CD8-positive, alpha-beta memory T cell (primary cell): ENCODE measurements at places on chromosomes 4 and X.

- DNase-seq = no peak
These were observed 99.8 kb upstream of the NOCT start for GRCh38 chr4:138915756-138916155.

- DNase-seq = no peak
These were observed 101.4 kb upstream of the SLITRK2 start for GRCh38 chrX:145716226-145716625.

DNA sequence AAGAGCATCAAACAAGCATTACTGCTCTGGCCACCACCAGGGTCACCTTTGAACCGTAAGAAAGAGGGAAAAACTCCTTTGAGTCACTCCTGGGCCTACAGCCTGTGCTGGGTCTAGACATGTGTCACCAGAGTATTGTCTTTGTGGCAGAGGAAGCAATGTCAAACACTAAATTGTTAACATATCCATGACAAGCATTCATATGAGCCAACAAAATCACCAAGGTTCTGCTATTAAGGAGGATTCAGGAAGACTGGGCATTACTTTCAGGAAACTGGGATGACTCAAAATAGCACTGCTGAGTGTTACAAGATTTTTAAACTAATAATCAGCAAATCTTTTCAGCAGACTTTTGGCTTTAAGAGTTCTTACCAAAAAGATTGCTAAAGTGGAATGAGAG is 28.1 kb downstream of the LGI2 start:
- no peak for DNase-seq

GRCh38 chr4:53349091-53349491 is 16.8 kb downstream of the SCFD2 start:
- DNase-seq = no peak

- no peak for DNase-seq
These were observed 53.1 kb upstream of the SPRY1 start for GRCh38 chr4:123343400-123344041.

DNA sequence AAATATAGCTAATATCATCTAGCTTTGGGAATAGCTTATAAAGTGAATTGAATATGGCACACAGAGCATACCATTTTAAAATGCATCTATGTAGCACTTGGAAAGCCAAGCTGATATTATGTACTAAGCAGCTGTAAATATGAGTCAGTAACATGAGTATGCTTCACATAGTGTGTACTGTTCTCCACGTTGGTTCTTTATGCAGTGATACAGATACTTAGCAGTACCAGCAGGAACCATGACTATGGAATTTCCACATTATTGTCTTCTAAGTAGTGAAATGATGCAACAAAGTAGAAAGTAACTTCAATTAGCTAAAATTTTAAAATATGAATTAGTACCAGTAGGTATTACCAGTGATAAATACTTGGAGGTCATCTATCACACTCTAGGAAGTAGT is 320.1 kb downstream of the BMPR1B start:
- no peak for DNase-seq

DNA sequence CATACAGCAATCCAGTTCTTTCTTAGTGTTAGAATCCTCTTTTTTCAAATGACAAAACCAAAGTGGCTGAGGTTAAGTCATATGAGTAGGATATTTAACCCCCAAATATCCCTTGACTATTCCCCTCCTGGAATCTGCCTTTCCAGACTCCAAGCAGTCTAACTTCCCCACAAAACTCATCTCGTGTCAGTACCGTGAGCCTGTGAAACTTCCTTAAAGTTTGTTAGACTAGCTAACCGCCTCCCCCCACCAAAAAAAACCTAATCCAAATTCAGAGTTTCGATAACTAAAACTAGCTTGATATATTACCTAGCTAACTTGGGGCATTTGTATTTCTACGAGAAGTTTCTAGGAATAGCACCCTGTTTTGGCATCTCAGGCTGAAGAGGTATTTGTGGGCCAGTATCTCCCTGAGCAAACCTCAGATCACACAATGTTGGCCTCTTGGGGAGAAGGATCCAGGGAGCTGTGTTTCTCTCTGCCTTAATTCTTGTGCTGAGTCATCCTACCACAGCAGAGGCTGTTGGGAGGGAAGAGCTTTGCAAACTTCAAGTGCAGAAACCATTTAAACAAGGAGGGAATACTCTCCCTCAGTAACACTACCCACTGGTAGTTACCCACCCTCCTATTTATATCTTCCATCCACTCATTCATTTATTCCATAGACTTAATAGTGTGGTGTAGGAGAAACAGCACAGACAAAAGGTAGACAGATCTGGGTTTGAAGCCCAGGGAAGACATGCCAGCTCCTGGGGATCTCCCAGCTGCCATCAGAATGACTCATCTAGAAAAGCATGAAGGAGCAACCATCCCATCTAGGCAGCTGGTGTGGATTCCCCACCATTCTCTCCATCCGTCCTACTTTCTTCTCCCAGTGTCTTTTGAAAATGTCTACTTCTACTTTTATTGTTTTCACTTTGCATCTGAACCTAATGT is 39.3 kb upstream of the TXK start:
- no peak for DNase-seq

DNA sequence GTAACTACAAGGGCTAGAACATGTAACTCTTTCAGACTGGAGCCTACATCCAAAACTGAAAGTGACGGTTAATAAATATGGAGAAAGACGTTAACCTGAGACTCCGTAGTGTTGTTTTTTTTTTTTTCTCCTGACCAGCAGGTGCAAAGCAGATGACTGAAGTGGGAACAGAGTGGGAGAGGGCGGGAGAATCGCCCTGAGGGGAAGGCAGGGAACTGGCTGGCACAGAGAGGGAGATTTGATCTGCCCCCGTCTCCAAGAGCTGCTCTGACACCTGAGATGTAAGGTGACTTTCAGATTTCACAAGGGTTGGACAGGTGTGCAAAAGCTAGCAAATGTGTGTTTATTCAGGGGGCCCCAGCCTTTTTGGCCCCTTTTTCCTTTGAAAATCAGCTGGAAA is 180.2 kb downstream of the PALLD start:
- no peak for DNase-seq

DNA sequence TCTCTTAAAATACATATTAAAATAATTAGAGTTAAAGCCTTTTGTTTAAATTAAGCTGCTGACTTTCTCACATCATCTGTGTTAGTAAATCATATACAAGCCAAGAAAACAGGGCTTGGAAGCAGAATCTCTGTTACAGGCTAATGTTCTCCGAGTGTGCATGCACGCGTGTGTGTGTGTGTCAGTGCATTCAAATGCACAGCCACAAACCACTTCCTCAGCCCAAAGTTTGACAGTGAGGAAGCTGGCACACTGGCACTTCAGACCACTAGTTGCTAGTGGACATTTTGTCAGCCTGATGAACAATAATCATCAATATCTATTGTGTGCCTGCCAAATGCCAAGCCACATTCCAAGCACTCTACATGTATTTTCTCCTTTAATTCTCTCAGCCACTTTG is 5.6 kb downstream of the MAOB start:
- no peak for DNase-seq

DNA sequence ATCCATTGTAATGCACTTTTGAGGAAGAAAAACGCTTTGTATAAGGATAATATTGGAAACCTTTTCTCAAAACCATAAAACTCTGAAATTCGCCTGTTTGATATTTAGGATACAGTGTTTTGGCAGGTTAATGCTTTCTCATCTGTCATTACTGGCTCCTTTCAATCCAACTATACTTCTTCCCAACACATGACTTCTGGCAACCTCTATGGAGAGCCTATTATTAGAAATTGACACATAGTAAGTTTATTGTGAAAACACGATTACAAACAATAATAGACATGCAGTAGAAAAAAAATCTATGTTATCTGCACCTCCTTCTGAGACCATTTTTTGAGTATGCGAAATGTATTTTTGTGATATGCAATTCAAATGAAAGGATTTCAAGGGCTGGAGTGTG is 4.6 kb upstream of the KLHL34 start:
- no peak for DNase-seq

DNA sequence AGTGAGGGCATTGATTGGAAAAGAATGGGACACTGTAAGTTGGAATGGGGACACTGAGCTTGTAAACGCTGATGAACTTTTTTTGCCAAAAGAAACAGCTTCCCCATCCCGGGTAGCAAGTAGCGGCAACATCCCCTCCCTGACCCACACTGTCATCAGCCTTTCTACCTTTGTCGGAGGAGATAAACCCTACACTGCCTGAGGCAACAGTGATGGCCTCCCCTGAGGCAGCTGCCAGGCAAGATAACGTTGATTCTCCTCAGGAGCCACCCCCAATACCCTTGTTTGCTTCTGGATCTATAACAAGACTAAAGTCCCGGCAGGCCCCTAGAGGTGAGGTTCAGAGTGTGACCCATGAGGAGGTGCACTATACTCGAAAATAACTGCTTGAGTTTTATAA is 10.3 kb upstream of the RAB33B start:
- DNase-seq = no peak

DNA sequence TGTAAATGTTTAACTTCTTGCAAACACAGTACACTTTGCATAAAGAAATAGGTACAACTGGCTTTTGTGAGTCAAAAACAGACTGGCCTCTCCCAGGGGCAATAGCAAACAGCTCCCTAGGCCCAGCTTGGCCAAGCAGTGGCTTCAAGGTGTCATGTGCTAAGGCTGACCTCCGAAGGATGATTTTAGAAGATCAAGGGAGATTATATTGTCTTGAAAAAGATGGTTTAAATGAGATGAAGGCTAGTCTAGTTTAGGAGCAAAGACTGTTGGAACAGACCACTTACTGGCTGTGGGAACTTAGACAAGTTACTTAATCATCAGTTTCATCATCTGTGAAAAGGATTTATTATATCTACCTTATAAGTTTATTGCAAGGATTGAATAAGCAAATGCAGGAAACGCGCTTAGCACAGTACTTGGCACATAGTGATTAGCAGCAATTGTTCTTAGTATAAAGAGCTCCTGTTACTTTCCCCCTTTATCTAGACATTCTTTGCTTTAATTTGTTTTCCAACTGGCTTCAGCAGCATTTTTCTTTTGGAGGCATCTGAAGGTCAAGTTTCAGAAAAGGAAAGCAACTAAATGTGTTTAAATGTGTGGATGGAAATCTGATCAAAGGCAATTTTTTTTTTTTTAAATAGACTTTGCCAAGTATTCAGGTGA is 17.2 kb downstream of the ANXA3 start:
- DNase-seq = no peak

GRCh38 chr4:38368613-38369012 is 295.4 kb upstream of the KLF3 start:
- no peak for DNase-seq
